ENCODE measurements at places on chromosomes 13 and 19.
A peak's percentile ranks its signal among the peaks of the same experiment; 100 is the strongest.

DNA sequence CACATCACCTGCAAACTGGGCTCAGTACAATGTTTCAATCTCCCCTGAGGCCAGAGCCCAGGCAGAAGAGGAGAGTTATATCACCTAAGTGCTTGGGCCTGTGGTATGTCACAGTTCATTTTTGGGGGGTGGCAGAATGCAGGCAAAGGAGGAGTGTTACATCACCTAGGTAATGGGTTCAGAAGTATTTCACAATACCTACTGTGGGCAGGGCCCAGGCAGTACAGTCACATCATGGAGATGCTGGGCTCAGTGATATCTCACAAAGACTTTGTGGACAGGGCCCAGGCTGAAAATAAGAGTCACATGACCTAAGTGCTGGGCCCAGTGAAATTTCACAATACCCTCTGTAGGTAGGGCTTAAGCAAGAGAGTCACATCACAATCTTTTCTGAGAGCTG, 12.7 kb upstream of the ZNF728 start:
- no peak for DNase-seq

- peak; percentile 72 for DNase-seq
Observed at GRCh38 chr19:10797541-10798256, 38.3 kb downstream of the TMED1 start.

- DNase-seq: no peak
Observed at GRCh38 chr19:5953680-5954213, 24.2 kb downstream of the RANBP3 start.

DNA sequence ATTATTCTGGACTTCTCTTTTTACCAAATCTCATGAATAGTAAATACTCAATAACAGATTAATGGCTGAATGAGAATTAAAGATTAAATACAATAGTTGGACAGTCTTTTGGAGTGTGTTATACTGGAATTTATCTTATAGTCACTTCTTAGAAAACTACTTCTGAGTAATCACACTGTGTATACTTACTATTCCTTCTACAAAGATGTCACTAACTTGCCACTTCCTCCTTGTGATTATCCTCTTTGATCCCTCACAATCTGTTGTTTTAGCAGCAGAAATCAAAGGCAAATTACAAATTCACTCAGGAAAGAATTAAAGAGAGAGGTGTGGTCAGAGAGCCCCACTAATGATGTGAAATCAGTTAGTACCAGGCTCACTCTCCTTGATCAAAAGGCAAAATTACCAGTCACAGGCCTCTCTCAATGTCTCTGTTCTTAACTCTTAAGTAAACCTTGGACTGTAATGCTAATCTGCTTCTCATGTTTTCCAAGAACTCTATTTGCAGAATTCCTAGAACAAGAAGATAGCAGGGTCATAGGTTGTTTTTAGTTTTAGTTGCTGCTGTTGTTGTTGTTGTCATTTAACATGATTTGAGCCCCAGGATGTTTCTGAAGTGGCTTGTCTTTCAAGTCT, 37.3 kb upstream of the FNDC3A start:
- DNase-seq: no peak

GRCh38 chr13:98743377-98743776, 9.1 kb downstream of the SLC15A1 start:
- no peak for DNase-seq

- no peak for DNase-seq
Observed at GRCh38 chr13:63514886-63515285, 2099.2 kb upstream of the PCDH20 start.

Measured in stimulated activated CD4-positive, alpha-beta T cell treated with anti-CD3 and anti-CD28 coated beads, Interleukin-12 subunit alpha, Interleukin-12 subunit beta, amount 100 ng/mL, for 4 hours (primary cell).